Activated naive CD4-positive, alpha-beta T cell (primary cell): ENCODE measurements at places on chromosomes 3 and 15.

- peak; percentile 26 for DNase-seq
Observed at GRCh38 chr3:44554626-44555592, at the start of gene ZKSCAN7. Gene ZKSCAN7, plus strand, starts transcription at chr3:44555193. Its CDS starts 1,855 bp downstream, at chr3:44557048.

DNA sequence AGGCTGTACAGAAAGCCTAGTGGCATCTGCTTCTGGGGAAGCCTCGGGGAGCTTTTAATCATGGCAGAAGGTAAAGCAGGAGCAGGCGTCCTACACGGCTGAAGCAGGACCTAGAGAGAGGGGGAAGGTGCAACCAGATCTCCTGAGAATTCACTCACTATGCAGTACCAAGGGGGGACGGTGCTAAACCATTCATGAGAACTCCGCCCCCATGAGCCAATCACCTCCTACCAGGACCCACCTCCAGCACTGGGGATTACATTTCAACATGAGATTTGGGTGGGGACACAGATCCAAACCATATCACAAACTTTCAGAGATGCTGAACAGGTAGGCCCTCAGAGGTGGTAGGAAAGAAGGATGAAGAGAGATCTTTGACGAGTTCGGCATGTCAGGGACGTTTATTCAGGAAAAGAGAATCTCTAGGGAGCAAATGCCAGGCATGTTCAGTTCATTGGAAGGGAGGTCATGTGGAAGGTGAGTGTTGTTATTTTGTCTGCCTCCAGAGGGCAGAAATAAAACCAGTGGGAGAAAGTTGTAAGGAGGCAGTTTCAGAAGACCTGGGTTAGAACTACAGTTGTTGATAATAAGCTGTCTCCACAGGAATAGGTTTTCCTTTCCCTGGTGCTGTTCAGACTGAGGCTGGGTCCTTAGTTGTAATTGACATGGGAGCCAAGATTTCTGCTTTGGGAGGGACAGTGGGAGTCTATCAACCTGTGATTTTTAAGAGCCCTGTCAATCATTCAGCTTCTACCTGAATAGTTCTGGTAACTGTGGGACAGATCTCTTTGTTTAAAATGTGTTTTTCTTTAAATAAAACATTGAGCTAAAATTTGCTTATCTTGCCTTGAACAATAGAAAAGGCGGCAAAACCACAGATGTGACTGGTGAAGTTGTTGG is 4.3 kb upstream of the FNDC3B start:
- DNase-seq: no peak

DNA sequence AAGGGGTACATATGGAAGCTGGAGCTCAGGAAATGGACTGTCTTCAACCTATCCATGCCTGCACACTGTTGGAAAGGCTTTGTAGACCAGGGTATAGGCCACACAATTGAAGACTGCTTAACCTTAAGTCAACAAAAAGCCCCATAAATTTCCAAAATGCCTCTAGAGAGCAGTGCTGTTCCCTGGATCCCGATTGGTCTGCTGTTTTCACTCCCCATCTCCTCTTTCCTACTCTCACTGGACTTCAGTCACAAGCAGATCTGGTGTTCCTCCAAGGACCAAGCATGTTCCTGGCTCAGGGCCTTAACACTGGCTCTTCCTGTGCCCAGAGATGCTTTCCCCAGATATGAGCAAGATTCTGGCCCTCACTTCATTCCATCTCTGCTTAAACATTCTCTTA is 22.8 kb upstream of the LRRC34 start:
- no peak for DNase-seq

- DNase-seq: no peak
Observed at GRCh38 chr15:75053748-75054125, 30.3 kb downstream of the PPCDC start.

DNA sequence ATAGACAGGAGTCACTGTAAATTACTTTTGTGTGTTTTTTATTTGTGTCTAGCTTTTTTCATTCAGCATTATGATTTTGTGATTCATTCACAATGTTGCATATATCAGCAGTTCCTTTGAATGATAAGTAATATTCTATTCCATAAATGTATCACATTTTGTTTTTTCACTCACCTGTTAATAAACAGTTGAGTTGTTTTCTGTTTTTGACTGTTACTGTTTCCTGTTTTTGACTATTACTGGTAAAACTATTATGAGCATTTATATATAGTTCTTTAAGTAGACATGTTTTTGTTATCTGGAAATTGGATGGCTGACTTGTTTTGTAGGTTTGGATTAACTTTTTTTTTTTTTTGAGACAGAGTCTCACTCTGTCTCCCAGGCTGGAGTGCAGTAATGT is 138.4 kb downstream of the RSRC1 start:
- DNase-seq: no peak

DNA sequence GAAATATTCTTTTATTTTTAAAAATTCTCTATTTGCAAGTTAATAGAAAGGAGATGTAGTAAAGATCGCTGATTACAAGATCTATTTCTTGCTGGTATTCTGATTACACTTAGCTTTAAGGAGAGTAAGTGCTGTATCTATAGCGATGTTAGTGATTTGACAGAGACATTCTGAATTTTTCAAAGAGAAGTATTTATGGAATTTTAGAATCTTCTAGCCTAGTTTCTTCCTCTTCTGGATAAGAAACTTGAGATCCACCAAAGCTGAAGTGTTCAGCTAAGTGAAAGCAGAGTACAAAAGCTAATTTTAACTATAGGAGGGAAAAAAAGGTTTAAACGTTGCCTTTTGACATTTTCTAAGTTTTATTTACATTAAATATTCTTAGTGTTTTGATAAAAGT is 72.1 kb upstream of the RARB start:
- DNase-seq: no peak

DNA sequence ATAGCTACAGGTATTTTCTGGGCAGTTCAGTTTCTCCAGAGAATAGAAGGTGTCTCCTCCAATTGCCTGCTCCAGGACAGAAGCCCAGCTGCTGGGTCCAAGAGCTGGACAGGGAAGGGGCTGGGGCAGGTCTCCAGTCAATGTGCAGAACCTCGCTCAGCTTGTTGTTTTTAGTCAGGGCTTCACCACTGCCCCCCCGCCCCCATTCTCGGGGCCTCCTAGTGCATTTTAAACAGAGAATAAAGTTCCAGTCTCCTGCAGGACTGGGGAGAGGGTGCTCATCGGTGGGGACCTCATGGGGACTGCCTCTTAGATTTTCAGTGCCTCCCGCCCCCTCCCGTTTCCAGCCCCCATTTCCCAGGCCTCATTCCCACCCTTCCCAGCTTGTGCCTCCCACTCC is 216.6 kb downstream of the XXYLT1 start:
- no peak for DNase-seq

GRCh38 chr3:168647582-168647981 is 551.9 kb upstream of the GOLIM4 start:
- no peak for DNase-seq

DNA sequence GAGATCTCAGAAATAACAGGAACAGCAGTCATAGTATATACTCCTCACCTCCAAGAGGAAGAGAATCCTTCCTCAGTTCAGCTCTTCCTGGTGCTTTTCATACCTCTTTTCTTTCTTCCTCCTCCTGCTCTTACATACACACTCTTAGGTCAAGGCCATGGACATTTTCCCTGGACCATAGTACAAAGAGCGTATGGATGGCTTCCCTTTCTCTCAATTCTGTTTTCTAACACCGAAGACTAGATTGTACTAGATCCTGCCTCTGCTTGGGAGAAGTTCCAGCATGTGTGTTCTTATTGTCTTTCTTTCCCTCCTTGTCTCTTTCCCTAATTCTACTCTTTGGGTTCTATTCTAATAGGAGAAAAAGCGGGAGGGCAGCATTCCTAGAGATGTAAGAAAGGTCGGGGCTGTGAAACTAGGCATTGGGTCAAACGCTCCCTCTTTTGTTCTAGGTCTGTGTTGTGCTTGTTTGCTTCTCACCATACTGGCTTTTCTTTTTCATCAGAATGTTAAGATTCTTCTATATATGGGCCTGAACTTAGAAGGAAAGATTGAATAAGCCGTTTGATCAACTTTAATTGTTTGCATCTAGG is 77.4 kb downstream of the VPS8 start:
- DNase-seq: no peak

- no peak for DNase-seq
Observed at GRCh38 chr3:13706451-13706850, 157.5 kb downstream of the FBLN2 start.

- no peak for DNase-seq
Observed at GRCh38 chr3:25424614-25425013, 3.4 kb upstream of the RARB start.

- no peak for DNase-seq
Observed at GRCh38 chr3:37147666-37148065, 26.7 kb downstream of the LRRFIP2 start.

- no peak for DNase-seq
Observed at GRCh38 chr15:94403331-94403730, 172.0 kb downstream of the MCTP2 start.

- no peak for DNase-seq
Observed at GRCh38 chr3:179076243-179077027, 4.8 kb upstream of the ZMAT3 start.

GRCh38 chr3:146325170-146325569 is 74.3 kb upstream of the PLSCR4 start:
- no peak for DNase-seq

DNA sequence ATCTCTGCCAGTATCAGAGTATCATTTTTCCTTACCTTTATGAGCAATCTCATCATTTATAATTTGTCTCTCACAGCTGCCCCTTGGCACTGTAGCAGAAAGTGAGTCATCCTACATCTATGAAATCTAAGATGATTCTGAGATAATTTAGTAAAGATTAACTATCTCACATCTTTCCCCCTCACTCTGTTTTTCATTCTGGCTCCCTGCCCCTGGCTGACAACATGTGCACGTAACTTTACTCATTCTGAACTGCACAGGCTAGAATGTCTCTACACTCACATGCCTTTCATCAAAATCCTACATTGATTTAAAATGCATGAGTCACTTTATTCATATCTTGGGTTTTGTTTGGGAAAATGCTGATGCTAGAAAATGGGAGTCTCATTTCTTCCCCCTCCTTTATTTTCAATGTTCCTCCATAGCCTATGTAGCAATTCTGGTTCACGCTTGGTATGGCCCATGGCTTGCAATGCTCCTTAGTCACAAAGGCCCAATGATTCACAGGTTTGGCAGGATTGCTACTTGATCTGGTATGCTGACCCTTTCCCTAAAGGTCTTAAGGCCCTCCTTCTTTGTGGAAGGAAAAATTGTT is 838.5 kb downstream of the TUSC7 start:
- no peak for DNase-seq

GRCh38 chr3:172869784-172870518 is 119.4 kb downstream of the ECT2 start:
- no peak for DNase-seq

GRCh38 chr15:88627463-88627862 is 6.3 kb downstream of the AEN start:
- DNase-seq: peak; percentile 48

GRCh38 chr15:93088981-93089726 is at the start of gene RGMA:
Gene RGMA, minus strand, starts transcription at chr15:93089211. Its CDS starts 279 bp downstream, at chr15:93088932.
- no peak for DNase-seq

DNA sequence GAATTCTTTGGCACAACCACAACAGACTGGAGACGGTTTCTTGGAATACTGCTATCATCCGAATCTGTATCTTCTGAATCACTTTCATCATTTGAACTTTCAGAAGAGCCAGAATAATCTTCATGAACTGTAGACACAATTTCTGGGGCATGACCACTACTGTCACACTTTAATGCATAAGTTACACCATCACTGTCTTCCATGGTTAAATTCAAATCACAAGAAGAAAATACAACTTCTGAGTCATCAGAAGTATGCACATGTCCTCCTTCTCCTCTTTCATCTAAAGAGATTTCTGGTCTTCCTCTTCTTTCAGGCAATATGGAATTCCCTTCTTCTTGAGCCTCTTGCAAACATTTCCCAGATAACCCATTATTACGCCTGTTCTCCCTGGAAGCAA is 42.5 kb downstream of the SETD2 start:
- no peak for DNase-seq

DNA sequence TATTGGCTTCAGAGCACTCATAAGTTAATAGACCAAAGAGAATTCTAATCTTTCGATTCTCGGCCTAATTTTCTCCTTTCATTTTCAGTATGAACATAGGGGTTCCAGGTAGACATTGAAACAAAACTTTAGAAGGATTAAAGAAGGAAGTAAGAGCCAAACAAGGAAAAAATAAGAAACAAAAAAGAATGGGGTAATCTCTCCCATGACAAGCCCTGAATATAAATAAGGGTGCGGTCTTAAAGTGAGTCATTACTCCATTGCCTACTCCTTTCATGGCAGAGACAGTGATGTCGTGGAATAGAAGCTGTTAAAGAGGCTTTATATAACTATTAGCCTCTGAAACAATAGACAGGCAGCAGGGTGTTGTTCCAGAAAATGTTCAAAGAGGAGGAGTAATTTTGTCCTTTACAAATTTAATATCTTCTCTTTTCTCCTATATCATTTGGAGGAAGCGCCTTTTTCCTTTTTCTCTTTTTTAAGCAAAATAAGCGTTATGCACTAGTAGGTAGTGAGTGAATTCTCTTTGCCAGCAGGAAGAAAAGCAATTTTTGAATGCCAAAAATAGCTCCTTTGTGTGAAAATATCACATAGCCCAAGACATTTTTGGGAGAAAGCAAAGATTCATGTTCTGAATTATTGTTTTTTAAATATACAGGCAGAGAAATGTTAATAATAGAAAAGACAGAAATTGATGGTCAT is 607.9 kb upstream of the KCNMB2 start:
- no peak for DNase-seq

DNA sequence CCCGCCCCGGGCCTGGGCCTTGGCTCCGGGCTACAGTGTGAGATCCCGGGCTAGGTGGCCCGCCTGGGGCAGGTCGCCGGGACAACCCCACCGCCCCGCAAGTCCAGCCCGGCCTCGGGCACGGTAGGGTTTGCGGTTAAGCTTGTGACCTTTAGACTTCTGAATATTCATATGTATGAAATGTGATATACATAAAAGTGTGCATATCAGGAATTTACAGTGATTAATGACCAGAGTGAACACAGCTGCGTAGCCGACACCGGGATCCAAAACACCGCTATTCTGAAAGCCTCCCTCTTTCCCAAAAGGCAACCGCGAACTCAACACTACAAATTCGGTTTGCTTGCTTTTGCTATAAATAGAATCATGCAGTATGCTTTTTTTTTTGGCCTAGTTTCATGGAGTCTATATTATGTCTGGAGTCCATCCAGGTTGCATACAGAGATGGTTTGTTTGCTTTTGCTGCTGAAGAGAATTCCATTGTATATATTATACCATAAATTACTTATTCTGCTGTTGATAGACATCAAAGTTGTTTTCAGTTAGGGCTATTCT is 636 bp upstream of the SNRPA1 start:
- peak; percentile 46 for DNase-seq
